ENCODE measurements at places on chromosomes 2 and 18.
A peak's percentile ranks its signal among the peaks of the same experiment; 100 is the strongest.

DNA sequence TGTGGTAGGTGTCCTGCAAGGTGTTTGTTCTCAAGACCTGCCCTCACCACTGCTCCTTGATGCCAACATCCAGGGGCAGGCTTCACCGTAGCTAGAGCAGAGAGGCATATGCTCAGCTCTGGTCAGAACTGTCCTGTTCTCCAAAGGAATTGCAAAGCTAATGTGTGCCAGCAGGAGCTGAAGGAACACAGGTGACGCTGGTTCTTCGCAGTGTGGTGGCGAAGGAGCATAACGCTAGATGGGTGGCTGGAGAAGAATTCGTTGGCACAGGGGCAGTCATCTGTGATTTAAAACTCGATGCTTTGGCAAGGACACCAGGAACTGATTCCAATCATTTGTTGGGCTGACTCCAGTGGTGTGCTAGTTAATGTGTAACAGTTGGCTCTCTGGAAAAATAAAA is 11.4 kb upstream of the PER2 start:
- no peak for DNase-seq

DNA sequence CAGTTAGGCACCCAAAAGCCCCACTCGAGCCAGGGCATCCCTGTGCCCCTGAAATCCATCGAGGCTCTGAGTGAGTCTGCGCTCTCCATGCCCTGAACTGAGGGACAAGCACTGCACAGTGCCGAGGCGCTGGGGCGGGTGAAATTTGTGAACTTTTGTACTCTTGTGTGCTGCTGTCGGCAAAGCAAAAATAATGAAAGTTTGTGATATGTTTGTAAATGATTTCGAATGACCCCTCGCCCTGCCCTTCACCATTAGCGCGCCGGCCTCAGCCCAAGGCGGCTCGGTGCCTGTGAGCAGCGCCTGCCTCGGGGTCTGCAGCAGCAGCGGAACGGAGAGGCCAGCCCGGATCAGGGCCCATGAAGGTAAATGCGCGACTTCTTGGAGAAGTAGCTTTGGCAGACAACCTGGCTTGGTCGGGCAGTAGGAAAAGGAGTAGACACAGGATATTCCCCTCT is 1.8 kb upstream of the HOXD4 start:
- DNase-seq: no peak

DNA sequence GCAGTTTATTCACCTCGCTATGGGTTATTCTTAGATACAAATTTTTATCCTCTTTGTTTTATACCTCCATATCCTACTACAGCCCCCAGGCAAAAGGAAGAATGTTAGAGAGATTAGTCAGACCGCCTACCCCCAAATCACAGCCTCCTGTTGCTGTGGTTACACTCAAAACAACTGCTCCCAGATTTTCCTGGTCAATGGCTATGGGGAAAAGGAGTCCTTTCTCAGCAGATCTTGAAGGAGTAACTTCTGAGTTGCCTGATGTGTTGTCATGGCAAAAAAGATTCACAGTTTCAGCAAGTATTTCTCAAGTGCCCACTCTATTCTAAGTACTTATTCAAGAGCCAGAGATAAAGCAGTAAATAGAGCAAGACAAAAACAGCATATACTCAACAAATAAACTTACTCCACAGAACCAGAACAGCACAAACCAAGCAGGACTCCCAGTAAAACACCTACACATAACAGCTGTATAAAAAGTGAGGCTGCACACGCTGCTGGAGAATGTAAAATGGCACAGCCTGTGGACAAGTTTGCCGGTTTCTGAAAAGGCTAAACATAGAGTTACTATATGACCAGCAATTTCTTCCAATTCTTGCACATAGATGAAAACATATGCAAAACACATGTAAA is 104.8 kb downstream of the NOL10 start:
- DNase-seq: no peak

GRCh38 chr2:146561996-146562395 is 1282.8 kb upstream of the ACVR2A start:
- DNase-seq: no peak

DNA sequence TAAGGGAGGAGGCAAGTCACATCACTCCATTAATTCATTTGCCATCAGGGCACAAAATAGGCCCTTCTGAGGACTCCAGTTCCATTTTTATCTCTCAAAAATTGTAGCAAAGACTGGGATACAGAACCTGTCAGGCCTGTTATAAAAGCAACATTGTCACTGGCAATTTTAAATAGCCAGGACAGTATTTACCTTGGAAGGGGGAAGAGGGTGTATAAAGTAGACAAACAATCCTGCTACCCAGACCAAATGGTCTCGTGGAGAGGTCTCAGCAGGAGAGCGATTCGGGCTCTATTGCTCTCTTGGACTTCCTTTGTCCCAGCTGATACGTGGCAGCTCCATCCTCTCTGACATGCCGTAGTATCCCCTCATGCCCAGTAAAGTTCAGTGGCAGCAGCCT is 740.3 kb upstream of the HS6ST1 start:
- no peak for DNase-seq

DNA sequence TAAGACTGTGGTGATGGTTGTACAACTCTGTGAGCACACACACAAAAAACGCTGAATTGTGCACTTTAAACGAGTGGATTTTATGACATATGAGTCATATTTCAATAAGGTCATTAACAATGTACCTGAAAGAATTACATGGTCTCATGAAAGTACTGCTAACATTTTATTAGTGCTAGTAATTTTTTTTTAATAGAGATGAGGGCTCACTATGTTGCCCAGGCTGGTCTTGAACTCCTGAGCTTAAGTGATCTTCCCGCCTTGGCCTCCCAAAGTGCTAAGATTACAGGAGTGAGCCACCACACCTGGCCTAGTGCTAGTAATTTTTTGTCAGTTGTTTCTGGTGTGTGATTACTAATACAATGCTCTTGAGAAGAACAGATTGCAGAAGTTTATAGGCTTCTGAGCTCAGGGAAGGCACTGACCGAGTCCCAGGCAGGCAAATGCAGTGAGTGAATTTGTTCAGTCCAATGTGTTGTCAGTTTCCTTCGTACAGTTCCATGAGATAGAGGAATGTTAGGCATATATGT is 177.0 kb downstream of the TGIF1 start:
- DNase-seq: no peak

DNA sequence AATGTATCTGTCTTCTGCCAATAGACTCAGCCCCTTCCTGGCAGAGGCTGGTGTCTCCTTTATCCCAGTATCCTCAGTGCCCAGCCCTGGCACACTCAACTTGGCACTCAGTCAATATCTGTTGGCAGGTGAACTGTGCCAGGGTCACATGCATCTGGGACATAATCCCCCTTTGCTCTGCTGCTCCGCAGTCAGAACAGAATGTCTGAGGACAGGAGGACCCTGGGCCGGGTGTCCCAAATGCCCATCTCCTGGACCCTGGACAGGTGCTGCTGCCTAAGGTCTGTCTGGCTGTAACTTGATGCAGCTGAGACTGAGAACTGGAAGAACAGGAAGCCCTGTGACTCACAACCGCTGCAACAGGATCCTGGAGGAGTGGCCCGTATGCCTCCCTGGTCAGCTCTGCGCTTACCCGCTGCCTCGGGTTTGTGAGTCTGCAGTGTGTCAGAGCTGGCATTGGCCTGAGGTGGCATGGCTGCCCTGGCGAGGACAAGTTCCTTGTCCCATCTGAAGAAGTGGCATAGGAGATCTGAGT is 11.4 kb downstream of the HK2 start:
- DNase-seq: peak; percentile 33

- no peak for DNase-seq
These were observed 40.0 kb upstream of the RNU4ATAC start for GRCh38 chr2:121490584-121491133.

DNA sequence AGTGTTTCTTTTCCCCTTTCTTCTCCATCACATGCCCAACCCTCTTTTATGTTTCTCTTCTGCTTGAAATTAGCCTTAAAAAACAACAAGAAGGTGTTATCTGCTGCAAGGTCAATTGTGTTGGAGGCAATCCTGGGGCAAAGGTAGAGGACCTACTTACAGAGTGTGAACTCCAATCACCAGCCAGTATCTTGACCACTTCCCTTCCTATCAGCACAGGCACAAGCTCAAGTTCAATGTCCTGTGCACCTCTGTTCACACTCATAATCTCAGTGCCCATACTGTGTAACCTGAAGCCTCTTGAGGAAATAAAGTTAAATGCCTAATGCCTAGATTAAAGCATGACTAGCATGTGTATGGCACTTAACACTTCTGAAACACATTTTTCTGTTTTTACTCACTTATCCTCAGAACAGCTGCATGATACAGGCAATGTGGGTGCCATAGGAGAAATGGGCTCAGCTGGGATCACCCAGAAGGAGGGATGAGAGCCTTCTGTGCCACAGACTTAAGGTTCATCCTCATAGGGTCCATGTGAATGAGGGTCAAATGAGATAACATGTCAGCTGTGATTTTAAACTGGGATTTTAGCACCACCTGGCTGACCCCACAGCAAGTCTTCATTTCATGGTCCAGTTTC is 701.5 kb downstream of the BCL11A start:
- no peak for DNase-seq

DNA sequence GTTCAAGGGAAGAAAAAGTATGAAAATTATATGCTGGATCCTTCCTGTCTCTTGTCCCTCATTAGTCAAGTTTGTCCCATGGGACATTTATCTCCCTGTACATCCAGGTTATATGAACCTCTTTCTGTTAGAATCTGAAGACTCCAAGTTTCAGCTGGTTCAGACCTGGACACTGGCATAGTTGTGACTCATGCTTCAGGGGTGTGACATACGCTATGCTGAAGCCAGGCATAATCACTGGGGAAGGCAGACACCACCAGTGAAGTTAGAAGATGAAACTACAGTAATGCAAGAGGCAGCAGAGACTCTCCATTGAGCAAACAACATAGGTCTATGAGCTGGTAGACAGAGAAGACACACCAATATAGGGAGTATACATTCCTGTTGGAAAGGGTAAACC is 269.7 kb upstream of the SLC8A1 start:
- no peak for DNase-seq

DNA sequence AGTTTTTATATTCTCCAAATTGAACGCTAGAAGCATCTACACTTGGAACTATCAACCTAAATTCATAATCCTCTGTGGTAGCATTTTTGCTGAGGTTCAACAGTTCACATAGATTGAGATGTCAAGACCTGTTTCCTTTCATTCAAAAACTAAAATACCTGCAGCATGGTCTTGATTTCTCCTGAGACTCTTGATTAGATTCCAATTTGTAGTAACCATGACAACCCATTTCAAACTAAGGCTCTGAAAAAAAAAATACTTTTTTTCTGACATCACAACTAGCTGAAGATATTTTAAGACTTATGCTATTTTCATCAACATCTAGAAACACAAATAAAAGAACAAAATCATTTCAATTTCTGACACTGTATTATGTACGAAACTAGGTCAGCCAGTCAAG is 29.8 kb downstream of the COBLL1 start:
- DNase-seq: no peak

- no peak for DNase-seq
These were observed 164.4 kb downstream of the UPP2 start for GRCh38 chr2:158266111-158266510.

DNA sequence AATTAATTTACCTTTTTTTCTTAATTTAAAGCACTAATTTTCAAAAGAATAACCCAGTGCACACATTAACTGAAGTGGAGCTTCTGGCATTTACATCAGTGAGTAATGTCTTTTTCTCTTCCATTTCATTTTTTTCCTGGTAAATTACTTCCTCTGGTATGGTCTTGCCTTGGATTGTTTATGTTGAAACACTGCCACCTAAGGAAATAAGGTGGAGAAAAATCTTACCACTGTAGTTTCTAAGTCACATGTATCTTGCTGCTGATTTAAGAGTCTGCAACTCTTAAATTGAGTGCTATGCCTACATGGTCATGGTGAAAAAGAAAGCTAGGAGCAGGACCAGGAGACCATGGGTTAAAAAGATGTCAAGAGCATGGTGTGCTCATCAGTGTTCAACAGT is 51.0 kb downstream of the TTC27 start:
- no peak for DNase-seq

- DNase-seq: peak; percentile 13
These were observed 4.7 kb upstream of the ZNF516 start for GRCh38 chr18:76499637-76500340.

GRCh38 chr18:41490861-41491260 is 464.2 kb upstream of the PIK3C3 start:
- DNase-seq: no peak

DNA sequence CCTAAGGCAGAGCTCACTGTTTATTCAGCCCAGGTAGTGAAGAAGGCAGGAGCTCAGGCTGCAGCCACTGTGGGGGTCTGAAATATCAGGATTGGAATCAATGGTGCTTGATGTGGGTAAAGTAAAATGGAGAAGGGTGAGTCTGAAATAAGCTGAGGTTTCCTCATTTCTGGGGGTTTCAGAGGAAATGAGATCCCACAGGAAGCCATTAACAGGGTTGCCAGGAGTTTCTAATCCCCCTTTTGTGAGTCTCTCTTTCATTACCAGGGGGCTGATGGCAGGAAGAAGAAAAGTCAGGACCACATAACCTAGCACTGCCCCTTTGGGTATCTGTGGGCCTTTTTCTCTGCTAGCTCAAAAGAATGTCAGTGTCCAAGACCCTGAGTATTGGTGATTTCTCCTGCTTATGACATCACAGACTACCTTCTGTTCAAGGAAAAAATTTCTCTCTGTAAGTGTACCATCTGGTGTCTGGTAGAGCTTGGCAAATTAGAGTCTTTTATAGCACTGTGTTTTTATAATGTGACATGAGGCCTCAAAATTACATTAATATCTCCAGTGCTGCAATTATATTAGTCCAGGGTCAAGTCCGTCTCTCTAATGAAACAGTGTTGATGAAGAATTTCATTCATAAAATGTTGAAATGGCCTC is 56.0 kb downstream of the LBH start:
- no peak for DNase-seq

GRCh38 chr2:24568551-24568950 is 77.5 kb downstream of the NCOA1 start:
- no peak for DNase-seq

- DNase-seq: no peak
These were observed 191.5 kb upstream of the ATP5MC3 start for GRCh38 chr2:175372704-175373701.

- DNase-seq: no peak
These were observed 40.8 kb downstream of the CXCR4 start for GRCh38 chr2:136077107-136077506.

DNA sequence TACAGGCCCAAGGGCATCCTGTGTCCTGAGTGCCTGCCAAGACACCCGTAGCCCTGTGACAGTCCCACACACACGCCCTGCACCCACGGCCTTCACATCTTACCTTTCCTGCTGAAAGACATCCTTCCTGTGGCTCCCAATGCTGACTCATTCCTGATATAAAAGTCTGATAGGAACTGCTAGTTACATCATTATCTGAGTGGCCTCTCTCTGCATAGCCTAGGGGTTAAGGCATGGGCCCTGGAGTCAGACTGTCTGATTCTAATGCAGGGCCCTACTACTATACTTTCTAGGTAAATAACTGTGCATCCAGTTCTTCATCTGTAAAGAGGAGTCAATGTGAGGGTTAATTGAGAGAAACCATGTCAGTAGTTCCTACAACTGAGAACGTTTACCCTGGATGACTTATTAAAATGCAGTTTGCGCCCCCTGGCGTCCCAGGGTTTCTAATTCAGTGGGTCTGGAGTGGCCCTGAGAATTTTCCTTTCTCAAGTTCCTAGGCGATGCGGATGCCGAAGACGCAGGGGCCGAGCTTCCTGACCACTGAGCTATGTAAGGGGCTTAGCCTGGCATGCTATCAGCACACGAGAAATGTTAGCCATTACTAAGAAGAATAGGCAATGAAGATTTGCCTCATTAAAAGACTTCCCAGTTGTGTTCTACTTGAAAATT is 6.0 kb upstream of the GPR45 start:
- peak; percentile 51 for DNase-seq

Data from CD4-positive, alpha-beta T cell treated with Interleukin-10 for 1 hour (primary cell).